Right ventricle myocardium superior (tissue), 1 donor: ENCODE measurements at places on chromosomes 5 and 9.
A peak's percentile ranks its signal among the peaks of the same experiment; 100 is the strongest.

DNA sequence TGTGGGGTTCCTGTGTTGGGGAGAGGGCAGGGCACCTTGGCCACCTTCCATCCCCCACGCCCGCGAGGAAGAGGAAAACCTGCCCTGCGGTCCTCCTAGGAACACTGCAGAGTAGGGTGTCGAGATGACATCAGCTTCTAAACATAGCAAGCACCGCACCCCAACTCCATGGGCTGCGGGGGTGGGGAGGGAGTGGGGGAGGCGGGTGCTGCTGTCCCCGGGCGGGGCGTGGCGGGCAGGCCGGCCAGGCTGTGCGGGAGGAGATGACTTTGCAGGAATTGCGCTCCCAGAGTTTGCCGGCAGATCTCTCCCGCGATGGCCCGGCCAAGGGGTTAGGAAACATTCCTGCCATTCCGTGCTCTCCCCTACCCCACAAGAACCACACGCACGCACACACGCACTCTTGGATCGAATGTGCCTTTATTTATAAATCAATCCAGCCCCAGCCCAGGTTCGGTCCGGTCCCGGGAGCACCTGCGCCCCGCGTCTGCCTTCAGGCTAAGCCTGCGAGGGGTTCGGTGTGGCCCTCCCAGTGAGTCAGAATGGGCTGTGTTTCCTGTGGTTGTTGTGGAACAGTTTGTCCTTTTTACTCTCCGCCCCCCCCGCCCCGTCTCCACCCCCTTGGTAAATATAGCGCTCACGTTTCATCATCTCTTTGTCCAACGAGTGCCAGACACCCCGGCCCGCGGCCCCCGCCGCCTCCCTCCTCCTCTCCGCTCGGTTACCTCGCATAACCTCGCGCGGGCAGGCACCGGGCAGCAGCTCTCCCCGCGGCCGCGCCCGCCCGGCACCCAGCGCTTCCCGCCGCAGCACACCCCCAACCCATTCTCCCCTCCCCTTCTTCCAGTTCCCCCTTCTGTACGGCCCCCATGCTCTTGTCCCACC lies 5.3 kb upstream of the KLF9 start:
- DNase-seq = peak; percentile 98

DNA sequence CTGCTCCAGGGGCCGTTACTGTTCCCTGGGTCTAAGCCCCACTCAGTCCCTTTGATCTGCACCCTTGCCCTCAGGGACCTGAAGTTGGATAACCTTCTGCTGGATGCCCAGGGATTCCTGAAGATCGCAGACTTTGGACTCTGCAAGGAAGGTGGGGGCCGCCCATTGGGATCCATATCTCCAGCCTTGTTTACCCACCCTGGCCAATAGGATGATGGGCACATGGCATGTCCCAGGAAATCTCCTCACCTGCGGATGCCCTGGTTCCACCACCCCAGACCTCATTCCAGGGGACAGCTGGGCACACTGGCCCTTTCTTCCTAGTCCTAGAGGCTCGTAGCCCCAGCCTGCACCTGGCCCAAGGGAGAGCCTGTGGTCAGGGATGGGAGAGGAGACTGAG lies 5.5 kb downstream of the ZDHHC12 start:
- no peak for DNase-seq

DNA sequence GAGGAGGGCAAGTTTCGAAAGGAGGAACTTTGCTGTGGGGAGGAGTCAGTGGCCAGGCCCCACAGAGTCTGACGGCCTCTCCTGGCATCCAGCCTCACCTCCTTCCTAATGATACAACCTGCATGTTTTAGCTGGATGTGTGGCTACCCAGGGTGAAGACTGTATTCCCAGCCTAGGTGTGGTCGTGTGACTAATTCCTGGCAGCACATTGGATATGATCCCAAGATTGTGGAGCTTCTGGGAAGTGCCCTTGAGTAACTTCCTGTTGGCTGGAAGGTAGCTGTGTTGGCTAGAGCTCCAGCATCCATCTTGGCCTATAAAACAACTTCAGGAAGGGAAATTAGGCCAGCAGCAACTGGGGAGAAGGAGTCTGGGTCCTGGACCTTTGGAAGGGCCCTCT lies 19.0 kb upstream of the LPCAT1 start:
- no peak for DNase-seq

DNA sequence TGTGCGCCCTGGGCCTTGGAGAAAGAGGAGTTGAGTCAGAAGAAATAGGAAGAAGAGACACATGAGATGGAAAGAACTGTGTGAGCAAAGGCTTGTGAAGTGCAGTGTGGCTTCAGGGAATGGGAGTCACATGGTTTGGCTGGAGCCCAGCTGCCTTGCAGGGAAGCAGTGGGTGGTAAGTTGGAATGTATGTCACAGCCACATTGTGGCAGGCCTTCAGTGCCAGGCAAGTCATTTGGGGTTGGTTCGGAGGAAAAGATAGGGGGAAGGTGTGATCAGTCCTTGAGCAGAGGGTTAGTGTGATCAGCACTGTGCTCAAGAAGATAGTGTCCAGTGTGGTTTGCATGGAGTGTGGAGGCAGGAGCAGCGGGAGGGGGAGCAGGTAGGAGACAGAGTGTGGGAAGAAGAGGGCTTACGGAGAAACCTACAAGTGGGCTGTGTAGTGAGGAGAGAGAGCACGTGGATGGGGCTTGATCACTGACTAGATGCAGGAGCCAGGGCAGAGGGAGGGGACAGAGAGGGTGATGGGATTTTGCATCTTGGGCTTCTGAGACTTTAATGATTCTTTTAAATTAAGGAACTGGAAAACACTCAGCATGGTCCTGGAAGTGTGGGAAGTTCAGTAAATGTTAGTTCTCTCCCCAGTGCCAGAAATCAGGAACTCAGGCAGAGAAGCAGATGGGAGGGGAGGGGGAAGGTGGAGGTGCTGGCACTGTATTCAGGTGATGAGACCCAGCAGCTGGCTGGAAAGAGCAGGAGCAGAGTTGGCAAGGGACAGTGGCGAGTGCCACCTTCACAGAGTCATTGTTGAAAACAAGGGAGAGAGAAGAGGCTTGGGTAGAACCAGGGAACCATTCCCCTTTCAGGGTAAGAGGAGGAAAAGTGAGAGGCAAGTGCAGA lies 46.6 kb downstream of the ARHGAP26 start:
- peak; percentile 80 for DNase-seq

- DNase-seq = no peak
These were observed 6.7 kb downstream of the SLC4A9 start for GRCh38 chr5:140366589-140367255.

DNA sequence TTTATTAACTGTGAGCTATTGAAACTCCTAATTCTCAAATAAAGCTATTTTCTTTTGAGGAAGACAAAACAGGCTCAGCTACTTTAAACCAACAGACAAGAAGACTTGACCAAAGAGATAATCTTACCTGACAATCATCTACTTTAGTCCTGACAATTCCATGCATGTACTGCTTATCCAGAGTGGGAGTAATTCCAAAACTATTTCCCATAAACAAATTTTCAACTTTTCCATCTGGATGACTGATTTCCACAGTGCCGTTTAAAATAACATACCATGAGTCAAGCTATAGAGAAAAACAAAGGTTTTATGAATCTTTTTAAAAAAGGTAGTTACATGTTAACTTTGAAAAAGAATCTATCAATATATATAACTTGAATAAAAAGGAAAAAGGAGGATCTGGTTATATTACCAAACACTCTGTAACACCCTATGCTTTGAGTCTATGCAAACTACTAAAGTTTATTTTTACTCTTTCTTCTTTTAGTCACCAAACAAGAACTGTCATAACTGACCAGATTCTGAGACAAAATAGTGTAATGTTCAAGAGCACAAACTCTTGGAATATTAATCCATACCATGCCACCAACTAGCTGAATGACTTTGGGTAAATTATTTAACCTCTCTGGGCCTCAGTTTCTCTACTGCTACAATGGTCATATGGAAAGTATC lies 129.7 kb downstream of the RAPGEF6 start:
- DNase-seq = no peak

- DNase-seq = no peak
These were observed 17.2 kb upstream of the NFIB start for GRCh38 chr9:14331120-14331519.

DNA sequence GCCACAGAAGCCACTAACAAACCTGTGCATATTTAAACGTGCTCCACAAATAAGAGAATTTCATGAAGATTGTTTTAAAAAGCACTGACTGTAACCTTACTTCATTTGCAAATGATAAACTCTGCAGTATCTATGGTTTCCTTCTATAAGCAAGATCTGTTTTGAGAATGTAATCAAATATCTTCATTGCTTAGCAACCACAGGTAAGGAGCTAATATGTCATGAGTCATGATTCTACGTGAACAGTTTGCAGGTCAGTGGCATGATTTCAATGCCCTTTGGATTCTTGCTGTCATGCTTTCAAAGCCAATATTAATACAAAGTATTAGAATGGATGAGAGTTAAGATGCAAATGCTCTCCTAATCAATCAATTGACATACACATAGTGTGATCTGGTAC lies 325.0 kb downstream of the EDIL3 start:
- DNase-seq = no peak

DNA sequence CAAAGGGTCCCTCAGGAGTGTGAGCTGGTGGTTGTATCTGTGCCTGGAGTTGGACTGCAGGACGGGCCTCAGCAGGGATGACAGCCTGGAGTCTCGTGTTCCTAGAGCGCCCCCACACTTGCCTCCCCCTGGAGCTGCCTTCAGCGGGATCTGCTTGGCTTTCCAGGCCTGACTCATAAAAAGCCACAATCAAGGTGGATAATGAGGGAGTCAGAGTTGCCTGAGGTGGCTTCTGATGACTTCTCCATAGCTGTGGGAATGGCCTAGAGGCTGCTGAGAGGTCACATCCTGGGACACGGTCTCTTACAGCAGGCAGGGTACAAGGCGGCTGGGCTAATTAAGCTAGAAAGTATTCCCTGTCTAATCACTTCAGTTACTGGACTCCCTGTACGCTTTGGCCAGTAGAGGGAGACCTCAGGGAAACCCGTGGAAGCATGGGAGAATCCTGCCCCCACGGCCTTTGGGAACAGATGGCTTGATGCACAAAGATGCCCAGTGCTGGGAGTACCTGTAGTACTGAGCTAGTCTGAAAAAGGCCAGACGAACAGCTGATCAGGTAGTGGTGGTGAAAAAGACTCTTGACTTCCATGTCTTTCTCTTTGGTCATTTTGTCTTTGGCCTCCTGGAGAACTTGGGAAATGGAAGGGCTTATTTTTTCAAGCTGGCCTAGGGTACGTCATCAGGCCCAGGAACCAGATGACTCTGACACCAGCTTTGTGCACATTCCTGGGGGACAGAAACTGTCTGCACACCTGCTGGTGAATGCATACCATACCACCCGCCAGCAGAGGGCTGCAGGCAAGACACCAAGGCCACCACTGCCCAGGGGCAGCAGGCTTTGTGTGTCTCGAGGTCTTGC lies 16.1 kb upstream of the FRRS1L start:
- no peak for DNase-seq

DNA sequence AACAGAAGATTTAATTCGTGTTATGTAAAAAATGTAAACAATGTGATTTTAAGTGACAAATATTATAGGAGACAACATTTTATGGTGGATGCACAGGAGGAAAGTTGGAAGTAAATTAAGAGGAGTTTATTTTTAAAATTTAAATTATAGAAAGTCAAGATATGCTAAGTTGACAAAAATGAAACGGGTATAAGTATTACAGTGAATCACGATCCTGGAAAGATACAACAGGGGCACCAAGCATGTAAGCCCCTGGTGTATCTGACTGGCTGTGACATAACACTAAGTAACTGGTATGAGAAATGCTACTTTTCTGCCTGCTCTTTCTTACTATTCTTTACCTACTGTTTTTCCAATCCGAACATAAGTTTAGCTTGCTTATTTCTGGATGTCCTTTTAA lies 419.8 kb upstream of the CHD1 start:
- DNase-seq = no peak

- no peak for DNase-seq
These were observed 4.8 kb downstream of the DNAH5 start for GRCh38 chr5:13939638-13940037.

- DNase-seq = no peak
These were observed 128.8 kb downstream of the GPBP1 start for GRCh38 chr5:57302643-57303042.

- DNase-seq = no peak
These were observed 45.5 kb downstream of the COL27A1 start for GRCh38 chr9:114200721-114201300.

DNA sequence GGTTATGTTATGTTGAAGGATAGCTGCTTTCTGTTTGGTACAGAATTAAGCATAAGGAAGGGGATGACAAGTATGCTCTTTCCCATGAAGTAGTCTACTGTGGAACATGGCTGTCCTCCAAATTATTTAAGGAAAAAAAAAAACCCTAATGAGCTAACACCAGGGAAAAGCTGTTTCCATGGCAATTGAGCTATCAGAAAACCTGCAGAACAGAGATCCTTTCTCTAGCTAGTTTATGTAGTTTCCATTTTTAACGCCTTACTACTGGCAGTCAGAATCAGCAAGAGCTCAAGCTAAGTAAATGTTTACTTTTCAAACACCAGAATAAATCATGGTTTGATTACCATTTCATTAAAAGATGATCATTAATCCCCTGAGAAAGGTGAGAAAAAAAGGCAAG lies 287.4 kb upstream of the TARS1 start:
- no peak for DNase-seq

DNA sequence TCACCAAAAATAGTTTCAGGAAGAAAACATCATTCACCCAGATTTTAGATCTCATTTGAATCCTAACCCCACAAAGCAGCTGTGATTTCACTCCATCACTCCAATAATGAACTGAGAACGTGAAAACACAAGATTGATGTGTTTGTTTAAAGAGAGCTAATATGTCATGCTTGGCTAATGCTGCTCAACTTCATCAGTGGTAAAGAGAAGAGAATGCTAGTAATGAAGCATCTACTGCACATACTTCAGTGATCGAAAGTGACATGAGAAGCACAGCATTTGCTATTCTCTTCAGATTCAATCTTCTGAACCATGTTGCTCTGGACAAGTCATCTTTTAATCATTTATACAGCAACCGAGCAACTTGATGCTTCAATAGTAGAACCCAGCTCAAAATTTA lies 874.7 kb downstream of the EFNA5 start:
- DNase-seq = no peak

GRCh38 chr5:102663749-102664530 lies 91.2 kb upstream of the PAM start:
- no peak for DNase-seq

- DNase-seq = no peak
These were observed 210.9 kb downstream of the AOPEP start for GRCh38 chr9:94937214-94937903.

GRCh38 chr5:170617533-170618490 lies 114.0 kb downstream of the KCNIP1 start:
- DNase-seq = no peak

- DNase-seq = no peak
These were observed 657.9 kb downstream of the ACTL7B start for GRCh38 chr9:108197899-108198298.

- DNase-seq = no peak
These were observed 93.8 kb upstream of the BNC2 start for GRCh38 chr9:16964228-16964627.
